ENCODE measurements at places on chromosomes 1 and 21.

DNA sequence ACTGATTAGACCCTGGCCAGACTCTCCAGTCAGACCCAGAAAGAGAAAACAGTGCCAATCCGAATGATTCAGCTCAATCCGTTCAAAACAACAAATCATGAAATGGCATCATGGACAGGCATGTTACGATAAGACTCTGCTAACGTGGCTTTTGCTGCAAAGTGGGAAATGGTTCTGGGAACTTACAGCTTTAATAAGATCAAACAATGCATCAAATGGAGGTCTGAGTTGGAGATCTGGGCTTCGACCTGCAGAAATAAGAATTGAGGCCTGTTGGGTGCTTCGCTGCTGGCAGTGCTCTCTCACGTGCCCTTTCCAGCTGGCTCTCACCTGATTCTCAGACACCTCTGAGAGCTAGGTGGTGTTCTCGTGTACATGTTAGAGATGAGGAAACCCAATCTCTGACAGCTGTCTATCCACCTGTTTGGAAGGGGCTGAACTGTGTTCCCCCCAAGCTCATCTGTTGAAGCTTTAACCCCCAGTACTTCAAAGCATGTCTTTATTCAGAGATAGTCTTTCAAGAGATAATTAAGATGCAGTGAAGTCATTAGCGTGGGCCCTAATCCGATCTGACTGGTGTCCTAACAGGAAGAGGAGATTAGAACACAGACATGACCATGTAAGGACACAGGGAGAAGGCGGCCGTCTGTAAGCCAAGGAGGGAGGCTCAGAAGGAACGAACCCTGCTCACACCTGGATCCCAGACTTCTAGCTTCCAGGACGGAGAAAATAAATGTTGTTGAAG lies 45.5 kb upstream of the ETS2 start:
- DNase-seq: no peak

DNA sequence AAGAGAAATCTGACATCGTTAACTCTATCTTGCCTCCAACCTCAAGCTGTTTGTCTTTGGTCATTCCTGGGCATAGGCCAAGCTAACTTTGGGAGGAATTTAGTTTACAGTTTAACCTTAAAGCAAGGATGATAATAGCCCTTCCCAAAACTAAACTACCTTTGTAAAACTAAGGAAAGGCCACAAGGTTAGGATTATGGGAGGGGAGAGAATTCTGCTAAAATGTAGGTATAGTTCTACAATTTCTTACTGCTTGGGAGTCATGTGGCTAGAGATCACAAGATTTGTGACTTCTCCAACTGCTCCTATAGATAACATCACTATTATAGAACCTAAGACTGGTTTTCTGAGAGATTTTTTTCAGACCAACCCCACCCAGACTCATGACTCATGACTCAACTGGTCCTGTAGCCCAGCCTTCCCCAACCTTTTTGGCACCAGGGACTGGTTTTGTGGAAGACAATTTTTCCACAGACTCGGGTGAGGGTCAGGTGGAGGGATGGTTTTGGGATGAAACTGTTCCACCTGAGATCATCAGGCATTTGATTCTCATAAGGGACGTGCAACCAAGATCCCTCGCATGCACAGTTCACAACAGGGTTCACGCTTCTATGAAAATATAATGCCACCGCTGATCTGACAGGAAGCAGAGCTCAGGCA lies 70.7 kb upstream of the MUTYH start:
- no peak for DNase-seq

GRCh38 chr1:69836971-69837636 lies 269.4 kb downstream of the LRRC7 start:
- DNase-seq: no peak

DNA sequence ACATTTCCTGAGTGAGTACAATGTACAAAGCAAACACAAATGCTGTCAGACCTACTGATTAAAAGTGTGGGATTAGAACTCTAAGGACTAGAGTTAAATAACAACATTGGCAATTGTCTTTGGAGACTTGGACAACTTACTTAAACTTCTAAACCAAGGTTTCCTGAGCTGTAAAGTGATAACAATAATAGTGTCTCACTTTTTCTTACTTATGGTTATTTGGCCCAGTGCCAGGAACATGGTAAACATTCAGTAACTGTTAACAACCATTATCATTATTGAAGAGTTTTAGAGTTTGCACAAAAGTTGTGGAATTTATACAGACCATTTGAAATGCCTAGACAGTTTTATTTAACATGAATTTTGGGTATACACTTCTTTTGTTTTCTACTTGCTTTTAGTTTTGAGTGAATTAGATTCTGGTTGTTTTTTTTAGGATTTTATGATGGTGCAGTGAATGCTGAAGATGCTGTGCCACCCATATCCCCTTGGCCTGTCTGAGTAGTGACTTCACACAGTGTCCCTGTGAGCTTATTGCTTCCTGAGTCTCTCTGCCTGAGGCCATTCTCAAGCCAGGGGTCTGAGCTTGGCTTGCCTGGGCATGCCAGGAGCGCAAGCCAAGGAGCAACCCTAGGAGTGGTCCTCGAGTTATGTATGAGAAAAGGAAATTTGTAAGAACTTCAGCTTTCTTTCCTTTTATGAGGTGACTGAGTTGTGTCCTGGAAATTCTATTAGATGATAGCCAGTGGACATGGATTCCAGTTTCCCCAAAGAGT lies 932.8 kb downstream of the TTLL7 start:
- no peak for DNase-seq

DNA sequence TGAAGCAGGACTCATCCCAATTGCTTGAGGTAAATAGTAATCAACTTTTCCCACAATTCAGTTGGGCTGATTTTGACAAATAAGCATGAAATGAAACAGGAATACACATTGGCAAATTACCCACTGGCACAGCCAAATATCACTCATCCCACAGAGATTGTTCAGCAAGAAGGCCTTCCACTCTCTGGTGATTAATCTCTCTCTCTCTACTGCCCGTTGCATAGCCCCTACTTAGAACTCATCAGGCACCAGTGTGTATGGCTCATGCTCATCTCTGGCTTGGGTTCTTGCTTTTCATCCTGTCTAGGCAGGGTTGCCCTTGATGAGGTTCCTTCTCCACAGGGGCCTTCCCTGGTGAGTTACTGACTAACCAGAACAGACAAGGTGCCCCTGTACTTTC lies 1.1 kb downstream of the BSDC1 start:
- no peak for DNase-seq

DNA sequence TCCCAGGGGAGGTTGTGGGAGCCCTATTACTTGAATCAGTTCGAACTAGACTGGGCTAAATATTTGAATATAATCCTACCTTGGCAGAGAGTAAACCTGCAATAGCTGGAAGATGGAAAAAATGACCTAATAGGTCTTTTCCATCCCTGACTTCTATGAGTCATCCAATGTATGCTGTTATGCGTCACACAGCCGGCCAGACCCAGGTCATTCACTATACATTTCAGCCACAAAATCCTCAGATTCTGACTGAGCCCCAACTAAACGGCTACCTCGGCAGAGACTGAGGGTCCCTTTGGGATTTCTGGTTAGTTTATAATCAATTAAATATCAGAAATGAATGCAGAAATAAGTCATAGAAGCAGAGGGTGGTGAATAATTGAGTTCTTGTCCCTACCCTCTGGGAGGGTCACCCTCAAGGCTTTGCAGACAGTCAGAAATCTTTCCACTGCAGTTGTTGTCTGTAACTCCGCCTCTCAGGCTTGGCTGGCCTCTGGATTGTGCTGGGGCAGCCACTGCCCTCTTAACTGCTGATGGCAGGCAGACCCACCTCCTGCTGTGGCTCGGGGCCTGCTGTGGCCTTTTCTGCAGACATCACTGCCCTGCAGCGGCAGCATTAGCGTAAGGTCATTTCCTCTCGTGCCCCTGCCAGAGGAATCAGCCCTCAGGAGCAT lies 240.5 kb downstream of the TGFB2 start:
- DNase-seq: no peak

All from stimulated activated CD4-positive, alpha-beta T cell treated with anti-CD3 and anti-CD28 coated beads, TNF-alpha, amount 100 ng/mL, for 1 hour (primary cell).